ENCODE measurements at places on chromosomes 4 and X.

DNA sequence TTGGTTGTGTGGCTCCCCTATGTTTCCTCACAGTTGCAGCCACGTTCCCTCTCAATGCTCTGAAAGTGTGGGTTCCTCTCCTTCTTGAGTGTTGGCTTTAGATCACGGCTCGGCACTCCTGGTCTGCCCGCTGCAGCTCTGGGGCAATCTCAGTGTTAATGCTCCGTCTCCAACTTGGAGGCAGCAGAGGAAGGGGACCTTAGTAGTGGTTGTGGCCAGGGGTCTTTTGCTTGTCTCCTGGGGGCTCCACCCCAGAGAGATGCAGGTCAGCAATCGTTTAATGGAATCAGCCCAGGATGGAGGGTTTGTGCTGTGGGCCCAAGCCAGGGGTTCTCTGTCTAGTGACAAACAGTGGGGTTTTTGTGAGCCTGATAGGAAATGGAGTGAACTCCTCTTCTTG lies 849.4 kb upstream of the DIAPH2 start:
- no peak for DNase-seq

DNA sequence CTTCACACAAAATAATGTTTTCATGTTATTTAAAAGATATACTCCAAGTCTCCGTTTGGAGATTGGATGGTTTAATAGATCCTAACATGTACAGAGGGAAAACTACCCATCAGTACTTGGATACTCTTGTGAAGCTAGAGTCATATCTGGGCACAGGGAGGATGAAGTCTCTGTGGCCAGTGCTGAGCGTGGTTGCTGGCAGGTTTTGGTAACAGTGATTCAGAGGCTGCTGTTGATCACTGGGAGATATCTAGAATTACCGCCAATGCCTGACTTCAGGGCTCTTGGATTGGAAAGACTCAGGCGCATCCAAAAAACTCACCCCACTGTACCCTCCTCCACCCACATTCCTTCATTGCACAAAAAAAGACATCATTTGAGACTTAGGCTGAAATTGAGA lies 107.2 kb upstream of the PGRMC2 start:
- peak; percentile 41 for DNase-seq

GRCh38 chr4:14138106-14138505 lies 510.6 kb upstream of the BOD1L1 start:
- no peak for DNase-seq

DNA sequence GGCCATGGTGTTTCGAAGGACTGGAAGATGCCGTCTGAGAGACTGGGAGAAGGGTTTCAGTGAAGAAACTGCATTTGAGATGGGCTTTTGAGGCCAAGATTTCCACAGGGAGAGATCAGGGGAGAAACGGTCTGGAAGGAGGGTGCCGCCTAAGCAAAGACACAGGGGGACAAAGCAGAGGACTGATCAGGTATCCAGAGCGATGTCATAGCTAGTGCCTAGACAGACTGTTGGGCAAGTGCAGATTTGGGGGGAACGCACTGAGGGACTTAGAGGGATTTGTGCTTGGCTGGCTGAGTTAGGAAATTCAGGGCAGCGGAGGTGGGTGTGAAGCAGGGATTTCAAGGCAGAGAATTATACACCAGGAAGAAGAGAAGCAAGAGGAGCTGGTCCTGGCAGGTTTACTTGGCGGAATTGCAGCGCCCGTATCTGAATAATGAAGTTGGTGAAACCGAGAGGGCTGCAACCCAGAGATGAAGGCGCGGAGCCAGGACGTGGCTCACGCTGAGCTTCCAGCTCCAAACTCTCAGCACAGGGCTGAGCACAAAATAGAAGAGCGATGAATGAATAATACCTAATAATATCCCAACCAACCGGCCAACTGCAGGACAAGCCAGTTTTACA lies 106.9 kb downstream of the MAML3 start:
- DNase-seq: no peak

- DNase-seq: peak; percentile 11
Measured at GRCh38 chr4:85452058-85452731, 22.8 kb upstream of the ARHGAP24 start.

DNA sequence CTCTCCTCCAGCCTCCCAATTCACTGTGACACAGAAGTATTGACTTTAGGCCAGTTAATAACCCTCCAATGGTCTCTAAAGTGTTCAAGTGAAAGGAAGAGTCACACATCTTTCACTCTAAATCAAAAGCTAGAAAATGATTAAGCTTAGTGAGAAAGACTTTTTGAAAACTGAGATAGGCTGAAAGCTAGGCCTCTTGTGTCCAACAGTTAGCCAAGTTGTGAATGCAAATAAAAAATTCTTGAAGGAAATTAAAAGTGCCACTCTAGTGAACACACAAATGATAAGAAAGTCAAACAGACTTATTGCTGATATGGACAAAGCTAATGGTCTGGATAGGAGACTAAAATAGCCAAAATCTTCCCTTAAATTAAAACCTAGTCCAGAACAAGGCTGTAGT lies 687.2 kb downstream of the TRIML1 start:
- DNase-seq: no peak

DNA sequence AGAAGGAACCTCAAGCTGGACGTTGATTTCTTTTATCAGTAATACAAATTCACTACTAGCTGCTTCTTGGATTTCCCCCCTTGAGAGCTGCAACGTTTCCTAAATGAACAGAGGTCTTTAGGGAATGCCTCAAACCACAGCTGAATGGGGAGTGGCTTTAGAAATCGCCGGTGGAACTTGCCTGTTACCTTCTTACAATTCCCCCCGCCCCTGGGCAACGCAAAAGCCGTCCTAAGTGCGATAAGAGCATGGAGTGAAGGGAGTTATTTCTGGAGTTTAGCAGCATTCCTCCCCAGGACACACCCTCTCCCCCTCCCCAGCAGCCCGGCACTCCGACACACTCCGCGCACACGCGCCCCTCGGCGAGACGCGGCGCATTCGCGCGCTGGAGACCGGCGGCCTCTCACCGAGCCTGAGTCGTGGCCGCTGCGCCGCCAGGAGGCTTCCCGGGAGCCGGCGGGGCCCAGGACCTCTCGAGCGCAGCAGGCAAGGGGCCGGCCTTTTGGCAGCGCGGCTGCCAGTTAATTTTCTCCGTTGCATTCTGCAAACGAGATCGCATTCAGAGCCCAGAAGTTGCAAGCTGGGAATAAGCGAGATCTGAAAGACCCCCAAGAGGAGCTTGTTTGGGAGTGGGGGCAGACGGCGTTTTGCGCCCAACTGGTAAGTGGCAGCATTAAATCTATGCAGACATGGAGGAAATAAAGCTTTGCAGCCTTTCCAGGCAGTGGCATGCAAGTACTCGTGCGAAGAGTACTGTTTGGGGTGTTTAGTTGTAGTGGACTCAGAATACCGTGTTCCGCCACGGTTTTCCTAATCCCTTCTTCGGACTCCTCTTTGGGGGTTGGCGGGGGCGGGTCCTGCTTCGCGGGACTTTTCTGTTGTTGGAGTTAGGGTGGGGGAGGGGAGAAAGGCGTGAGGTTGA lies 134.7 kb downstream of the PALLD start:
- DNase-seq: peak; percentile 52

- DNase-seq: peak; percentile 59
Measured at GRCh38 chrX:40933132-40933705, 152.0 kb upstream of the USP9X start.

- DNase-seq: no peak
Measured at GRCh38 chrX:103405009-103405333, 28.6 kb downstream of the BEX3 start.

DNA sequence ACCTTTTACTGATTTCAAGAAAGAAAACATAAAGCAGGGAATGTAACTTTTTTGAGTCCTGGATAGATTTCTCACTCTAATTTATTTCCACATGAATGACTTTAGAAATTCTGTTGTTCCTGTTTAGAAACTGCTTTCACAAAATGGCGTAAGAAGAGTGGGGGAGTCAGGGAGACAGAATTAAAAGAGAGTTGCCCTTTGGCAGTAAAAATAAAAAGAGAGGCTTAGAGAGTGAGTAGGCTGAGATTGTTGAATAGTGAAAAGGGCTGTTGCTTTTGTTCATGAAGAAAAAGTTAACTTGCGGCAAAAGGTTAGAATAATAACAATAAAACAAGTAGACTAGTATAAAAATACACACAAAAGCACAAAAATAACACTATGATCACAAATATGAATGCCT lies 166.1 kb downstream of the TBCK start:
- DNase-seq: no peak

GRCh38 chr4:54695337-54695736 lies 37.6 kb downstream of the KIT start:
- no peak for DNase-seq

Measured in EH (cell line).